ENCODE measurements at places on chromosomes 16 and 17.

DNA sequence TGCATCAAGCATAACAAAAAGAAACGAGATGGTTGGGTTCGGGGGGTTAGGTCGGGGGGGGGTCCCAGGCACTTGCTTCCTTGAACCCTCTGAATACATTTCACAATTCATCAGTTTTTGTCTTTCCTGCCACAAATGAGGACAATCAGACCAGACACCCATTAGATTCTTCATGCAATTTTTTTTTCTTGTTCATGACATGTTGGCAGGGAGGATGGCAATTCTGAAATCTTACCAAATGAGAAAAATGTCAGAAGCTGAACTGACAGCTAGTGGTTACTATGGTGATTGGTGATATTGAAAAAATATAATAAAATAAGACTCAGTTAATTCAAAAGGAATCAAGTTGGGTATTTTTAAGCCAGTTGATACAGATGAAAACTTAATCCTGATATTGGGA lies 419.5 kb upstream of the PSMD7 start:
- DNase-seq: no peak

DNA sequence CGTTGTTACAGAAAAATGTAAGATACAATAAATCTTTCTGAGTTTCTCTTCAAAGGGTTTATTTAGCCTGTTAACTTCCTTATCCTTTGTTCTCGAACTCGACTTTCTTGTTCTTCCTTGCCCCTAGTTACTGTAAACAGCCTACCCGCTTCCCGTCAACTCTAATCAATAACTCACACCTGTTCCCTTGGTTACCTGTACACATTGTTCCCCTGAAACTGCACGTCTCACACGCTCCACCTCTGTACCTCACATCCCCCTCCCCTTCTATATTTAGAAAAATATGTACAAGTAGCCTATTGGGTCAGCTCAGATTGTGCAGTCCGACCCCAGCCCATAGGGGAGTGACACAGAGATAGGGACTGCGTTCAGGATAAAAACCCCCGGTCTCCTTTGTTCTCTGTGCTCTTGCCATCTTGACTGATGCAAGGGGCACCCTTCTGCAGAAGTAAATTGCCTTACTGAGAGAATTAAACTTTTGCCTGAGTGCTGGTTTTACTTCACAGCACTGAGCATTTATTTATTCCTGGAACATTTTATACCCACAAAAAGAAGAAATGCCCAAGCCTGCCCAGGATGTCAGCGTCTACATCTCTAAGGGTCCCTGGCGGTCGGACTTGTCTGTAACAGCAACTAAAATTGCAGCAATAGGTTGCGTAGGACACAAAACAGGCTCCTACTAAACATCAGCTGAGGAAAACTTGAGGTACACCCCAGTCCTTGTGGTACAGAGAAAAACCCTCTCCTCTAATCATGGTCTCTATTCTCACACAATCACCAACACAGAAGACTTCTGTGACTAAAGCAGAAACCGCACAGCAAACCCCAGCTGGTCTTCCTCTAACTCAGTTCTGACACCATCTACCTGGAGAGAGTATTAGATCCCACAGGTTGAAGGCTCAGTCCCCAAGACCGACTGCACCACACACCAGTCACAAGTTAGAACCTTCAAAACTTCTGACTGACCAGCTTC lies 11.3 kb downstream of the WDR45B start:
- no peak for DNase-seq

DNA sequence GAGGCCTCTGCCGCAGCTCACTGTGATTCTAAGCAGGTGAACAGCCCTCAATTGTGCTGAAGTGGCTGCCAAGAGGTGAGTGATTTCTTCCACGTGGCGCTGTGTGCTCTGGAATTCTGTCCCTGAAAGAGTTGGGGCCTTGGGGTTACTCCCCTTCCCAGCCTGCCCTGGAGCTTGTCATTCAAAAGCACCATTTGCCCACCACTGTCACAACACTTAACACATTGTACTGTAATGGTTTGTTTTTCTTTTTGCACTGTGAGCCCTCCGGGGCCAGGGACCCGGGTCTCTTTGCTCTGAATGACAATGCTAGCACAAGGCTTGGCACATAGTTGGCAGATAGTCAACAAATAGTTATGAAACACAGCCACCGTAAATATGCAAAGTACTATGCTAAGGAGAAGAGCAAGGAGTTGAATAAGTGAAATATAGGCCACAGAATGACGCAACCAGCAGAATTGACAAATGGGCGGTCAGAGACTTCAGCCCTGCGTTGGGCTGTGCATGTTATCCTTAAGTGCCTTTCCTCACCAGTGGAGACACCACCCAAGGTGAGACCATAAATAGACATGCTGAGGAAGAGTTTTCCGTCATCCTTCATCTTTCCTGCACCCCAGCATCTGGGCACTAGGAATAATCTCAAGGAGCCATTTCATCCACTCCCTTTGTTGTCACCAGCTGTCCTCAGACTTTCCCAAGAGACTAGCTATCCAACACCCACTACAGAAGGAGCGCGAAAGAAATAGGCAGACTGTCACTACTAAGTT lies 112.0 kb upstream of the DNAH9 start:
- DNase-seq: no peak

DNA sequence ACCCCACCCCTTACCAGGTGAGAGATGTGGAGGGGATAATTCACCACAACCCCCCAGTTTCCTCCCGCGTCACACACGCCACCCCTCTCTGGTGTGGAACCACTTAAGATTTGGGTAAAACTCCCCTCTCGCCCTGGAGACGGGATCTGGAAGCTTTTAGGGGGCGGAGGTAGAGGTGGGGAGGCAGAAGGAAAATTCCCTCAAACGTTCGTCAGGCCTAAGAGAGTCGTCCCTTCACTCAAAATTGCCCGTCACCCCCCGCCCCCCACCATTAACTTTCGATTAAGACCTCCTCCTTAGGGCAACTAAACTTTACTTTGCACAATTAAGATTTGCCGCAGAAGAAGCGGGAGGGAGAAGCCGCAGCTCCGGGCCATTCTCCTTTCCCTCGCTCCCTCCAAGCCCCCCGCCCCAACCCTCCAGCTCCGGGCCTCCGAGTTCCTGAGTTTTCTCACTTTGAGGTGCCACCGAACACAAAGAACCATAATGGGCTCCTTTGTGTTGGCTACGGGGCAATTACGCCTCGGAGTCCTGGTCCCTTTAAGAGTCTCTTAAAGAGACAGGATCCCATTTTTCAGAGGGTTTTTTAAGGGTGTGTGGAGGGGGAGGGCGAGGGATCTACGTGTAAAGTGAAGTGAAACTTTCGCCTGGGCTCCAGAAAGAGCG lies 985 bp upstream of the FZD2 start:
- peak; percentile 43 for DNase-seq

DNA sequence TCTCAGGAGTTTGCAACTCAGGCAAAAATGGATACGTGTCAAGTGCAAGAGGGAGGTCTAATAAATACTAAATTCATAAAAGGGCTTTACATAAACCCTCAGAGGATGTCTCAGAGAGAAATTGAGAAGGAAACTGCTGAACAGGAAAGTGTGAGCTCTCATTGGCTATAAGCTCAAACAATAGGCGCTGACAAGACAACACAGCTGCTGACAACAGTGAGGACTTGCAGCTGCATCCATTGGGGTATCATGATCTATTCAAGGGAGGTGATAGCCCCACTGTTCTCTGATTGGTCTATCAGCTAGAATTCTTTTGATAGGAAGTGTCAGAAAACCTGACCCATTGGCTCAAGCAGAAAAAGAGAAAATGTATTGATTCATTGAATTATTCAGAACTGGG lies 187.2 kb downstream of the CBLN1 start:
- no peak for DNase-seq

- no peak for DNase-seq
These were observed 19.4 kb downstream of the EMP2 start for GRCh38 chr16:10561001-10561400.

- DNase-seq: peak; percentile 89
These were observed 2.5 kb downstream of the CIAPIN1 start for GRCh38 chr16:57444711-57445110.

DNA sequence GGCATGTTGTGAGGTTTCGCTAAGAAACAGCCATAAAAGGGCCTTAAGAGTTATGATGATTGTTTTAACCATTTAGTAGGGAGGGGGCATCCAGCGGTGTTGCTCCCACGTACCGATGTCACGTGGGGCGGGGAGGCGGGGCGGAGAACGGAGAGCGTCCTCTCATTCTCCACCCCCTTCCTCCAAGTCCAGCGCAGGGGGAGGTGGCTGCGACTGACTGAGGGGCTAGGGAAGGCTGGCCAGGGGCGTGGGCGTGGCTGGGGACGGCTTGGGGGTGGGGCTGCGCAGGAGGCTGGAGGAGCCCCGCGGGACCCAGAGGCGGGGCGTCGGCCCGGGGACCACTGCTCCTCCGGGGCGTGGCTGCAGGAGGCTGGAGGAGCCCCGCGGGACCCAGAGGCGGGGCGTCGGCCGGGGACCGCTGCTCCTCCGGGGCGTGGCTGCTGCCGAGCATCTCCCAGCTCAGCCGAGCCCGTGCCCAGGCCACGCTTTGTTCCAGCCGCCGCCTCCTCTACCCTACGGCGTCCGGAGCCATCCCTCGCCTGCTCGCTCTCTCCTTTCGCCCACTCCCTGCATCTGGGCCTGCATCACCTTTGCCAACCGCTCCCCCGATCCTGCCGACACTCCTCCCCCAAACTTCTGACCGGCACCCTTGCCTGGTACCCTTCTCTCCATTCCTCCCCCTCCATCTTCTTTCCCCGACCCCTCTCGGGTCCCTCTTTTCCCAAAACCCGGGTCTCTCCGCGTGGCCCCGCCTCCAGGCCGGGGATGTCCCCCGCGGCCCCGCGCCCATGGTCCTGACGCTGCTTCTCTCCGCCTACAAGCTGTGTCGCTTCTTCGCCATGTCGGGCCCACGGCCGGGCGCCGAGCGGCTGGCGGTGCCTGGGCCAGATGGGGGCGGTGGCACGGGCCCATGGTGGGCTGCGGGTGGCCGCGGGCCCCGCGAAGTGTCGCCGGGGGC lies at the start of gene SARM1:
SARM1 (plus strand) TSS at position 450 of the 958 bp plus-strand sequence; CDS start at position 789, 339 bp downstream.
- peak; percentile 69 for DNase-seq

- no peak for DNase-seq
These were observed 36.4 kb upstream of the CORO6 start for GRCh38 chr17:29659155-29659554.

GRCh38 chr16:53955221-53955875 lies 251.4 kb downstream of the FTO start:
- DNase-seq: no peak

DNA sequence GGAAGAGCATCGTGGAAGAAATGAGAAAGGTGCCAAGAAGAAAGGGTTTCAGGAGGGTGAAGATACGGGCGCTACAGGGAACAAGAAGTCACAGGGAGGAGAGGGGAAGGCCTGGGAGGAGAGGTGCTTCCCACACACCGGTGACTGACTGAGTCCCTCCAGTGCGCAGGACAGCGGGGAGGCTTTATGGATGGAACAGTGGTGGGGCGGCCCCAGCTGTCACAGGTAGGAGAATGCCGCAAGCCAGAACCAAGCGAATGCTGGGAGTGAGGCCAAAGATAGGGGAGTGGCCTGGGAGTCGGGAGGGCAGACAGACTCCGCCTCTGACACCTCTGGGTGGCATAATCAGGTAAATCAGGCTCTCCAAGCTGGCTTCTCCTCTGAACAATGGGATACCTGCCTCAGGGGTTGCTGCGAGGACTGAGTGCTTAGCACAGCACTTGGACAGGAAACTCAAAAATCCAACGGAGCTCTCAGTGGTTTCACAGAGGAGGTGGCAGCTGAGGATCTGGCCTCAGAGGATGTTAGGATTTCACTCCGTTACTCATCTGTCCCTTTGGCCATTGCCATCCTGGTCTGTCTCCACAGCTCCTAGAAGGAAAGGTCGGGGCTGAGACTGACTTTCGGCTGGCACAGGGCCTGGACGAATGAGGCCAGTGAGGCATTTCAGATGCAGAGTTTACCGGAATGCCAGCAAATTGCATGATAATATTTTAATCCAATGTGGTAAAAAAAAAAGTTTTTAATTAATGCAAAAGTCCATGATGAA lies 717 bp upstream of the CNP start:
- peak; percentile 31 for DNase-seq

GRCh38 chr16:47320546-47321310 lies 140.1 kb downstream of the ITFG1 start:
- peak; percentile 71 for DNase-seq

GRCh38 chr16:20089246-20089965 lies 15.7 kb upstream of the GPR139 start:
- DNase-seq: no peak

- peak; percentile 15 for DNase-seq
These were observed 9.9 kb downstream of the SLC5A10 start for GRCh38 chr17:18961634-18962493.

- DNase-seq: no peak
These were observed 71.7 kb downstream of the ARHGAP17 start for GRCh38 chr16:24943471-24943870.

- peak; percentile 86 for DNase-seq
These were observed 4.0 kb downstream of the HIC1 start for GRCh38 chr17:2058586-2059546.

DNA sequence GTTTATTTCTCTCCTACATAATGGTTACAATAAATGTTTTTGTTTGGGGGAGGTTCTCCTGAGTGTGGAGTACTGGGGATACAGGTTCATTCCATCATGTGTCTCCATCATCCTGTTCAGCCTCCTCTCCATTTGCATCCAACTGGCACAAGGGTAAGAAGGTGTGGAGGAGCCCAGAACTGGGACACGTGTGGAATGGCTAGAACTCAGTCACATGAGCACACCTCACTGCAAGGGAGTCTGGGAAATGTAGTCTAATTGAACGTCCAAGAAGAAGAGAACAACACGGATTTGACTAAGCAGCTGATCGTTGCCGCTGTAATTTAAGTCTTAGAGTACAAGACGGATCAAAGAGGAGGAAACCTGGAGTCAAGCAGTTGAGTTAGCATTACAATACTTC lies 6.1 kb downstream of the OR1A1 start:
- no peak for DNase-seq

GRCh38 chr17:70292366-70292765 lies 123.0 kb downstream of the KCNJ2 start:
- DNase-seq: no peak

GRCh38 chr17:63785556-63785955 lies 11.6 kb downstream of the DDX42 start:
- DNase-seq: peak; percentile 56

GRCh38 chr17:40108970-40109824 lies 8.8 kb upstream of the NR1D1 start:
- peak; percentile 38 for DNase-seq

- DNase-seq: no peak
These were observed 488 bp upstream of the SEBOX start for GRCh38 chr17:28365487-28365886.

DNA sequence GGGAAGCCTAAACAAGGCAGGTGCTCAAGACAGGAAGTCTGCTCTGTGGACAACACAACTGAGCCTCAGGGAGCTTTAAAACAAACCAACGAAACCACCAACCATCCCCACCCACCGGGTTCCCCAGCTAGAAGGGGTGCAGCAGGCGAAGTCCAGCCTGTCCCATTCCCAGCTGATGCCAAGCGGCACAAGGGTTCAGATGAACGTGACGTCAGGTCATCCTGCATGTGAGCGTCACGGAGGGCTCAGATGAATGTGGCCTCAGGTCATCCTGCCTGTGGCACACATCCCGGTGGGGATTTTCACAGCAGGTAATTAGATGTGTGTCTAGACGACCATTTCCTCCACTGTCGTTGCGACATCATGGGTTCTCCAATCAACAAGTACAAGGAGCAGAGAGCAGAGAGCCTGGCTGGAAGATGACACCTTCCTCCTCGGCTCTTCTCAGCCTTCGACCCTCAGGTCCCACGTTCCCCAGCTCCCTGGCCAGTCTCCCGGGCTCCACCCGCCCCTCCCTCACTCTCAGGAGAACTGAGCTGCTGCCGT lies 246.5 kb downstream of the FOXL1 start:
- peak; percentile 23 for DNase-seq

- no peak for DNase-seq
These were observed 17.2 kb downstream of the USP7 start for GRCh38 chr16:8946544-8946943.
